Activated CD8-positive, alpha-beta memory T cell treated with anti-CD3 and anti-CD28 coated beads for 4 hours (primary cell): ENCODE measurements at places on chromosomes 4 and X.
A peak's percentile ranks its signal among the peaks of the same experiment; 100 is the strongest.

DNA sequence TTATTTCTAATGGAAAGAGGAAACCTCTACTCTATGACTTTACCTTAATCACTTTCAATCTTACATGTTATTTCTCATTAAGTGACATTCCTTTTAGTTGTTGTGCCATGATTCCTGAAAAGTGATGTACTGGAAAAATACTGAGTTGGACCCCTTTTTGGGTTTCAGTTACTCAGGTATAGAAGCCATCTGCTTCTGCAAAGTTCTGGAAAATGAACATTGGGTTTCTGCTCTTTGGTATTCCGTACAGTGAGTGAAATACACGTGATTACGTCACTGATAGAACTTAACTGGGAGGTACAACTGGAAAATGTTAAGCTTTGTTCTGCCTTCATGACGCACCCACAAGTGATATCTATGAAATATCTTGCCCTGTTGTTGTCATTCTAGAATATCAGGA lies 114.7 kb downstream of the MID1 start:
- no peak for DNase-seq

GRCh38 chrX:69565247-69565815 lies 50.6 kb upstream of the EDA start:
- DNase-seq, result no peak

- DNase-seq, result no peak
Measured at GRCh38 chr4:81260443-81261101, 45.5 kb upstream of the PRKG2 start.

DNA sequence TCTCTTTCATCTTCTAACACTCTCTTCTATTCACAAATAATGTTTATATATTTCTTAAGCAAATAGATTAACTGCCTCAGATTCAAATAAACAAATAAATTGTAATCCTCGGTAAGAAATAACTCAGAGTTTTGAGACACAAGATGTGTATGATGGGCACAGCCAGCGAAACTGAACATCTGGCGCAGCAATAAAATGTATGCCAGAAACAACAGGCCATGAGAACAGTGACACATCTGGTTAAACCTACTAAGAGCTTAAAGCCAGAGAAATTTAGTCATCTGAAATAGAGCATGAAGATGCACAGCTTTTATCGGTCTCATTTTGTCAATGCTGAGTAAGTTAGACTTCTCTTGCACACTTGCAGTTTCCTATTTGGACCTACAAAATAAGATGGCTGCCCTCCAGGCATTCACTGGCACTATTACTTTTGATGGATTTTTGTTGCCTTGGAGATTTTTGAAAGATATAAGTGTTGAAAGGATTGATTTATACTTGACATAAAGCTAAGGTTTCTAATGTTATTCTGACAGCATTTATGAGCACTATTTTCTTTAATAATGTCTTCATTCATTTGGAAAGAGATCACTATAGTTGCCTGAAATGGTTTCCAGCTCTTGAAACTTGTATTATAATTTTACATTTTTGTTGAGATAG lies 1444.0 kb downstream of the PCDH18 start:
- DNase-seq, result no peak

DNA sequence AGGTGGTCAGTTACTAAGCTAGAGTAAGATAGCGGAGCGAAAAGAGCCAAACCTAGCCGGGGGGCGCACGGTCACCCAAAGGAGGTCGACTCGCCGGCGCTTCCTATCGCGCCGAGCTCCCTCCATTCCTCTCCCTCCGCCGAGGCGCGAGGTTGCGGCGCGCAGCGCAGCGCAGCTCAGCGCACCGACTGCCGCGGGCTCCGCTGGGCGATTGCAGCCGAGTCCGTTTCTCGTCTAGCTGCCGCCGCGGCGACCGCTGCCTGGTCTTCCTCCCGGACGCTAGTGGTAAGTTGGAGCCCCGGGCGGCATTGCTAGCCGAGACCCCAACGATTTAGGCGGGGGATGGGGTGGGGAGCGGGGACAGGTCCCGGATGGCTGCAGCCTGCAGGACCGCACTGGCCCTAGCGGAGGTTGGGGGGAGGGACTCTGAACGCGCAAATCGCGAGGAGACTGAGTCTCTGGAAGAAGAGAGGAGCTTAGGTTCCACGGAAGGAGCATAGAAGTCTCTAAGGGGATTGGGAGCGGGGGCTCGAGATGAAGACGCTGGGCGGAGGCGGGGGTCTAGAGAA lies 573 bp downstream of the HTR2C start:
- DNase-seq, result no peak

GRCh38 chr4:163113921-163114713 lies 52.6 kb downstream of the NAF1 start:
- no peak for DNase-seq

- no peak for DNase-seq
Measured at GRCh38 chrX:477441-478012, 90.8 kb upstream of the PPP2R3B start.

DNA sequence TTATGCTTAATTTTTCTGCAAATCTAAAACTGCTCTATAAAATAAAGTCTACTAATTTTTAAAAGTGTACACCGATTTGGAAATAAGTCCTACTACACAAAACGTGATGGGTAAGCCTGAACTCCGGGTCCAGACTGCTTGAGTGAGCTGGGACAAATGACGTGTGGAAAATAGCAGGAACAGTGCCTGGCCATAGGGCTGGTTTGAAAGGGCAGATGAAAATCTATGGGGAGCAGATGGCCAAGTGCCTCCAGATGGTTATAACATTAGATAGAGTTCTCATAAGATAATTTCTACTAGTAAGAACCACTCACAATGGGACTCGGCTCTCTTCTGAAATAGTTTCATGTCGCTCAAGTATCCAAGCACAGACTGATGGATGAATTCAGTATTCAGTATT lies 52.5 kb downstream of the F11 start:
- DNase-seq, result no peak

DNA sequence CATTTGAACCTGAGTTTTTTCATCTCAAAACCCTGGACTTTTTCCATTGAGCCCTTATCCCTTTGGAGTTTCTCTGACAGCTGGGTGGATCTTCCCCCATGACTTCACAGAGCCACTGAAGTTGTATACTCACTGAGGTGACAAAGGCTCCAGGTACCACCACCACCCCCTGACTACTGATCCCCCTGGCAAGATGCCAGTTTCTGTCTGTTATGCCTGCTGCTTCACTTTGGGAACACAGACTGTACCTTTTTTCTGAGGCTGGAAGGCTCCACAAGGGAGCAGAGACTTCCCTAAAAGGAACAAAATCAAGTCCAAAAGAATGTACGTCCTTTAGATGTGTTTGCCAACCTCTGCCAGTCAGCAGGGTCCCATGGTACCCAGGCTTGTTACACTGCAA lies 160.3 kb upstream of the JADE1 start:
- no peak for DNase-seq

- no peak for DNase-seq
Measured at GRCh38 chr4:69881173-69881773, 21.3 kb upstream of the SULT1E1 start.

GRCh38 chr4:118850488-118851173 lies 14.7 kb upstream of the SEC24D start:
- peak; percentile 18 for DNase-seq

DNA sequence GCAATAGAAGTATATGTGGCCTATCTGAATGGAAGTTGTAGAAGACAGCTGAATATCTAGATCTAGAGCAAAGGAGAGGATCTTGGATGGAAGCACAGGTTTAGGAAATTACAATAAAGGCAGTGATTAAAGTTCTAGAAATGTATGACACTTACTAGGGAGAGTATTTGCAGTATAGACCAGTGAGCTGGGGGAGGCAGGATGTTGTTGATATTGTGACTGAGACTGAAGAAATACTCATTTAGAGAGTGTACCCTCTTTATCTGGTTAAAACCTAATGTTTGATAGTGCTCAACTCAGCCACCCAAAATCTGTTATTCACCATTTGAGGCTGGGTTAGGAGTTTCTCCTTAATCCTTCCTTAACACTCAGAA lies 439.5 kb downstream of the GRXCR1 start:
- no peak for DNase-seq

GRCh38 chr4:186201535-186202230 lies 10.3 kb downstream of the CYP4V2 start:
- no peak for DNase-seq

DNA sequence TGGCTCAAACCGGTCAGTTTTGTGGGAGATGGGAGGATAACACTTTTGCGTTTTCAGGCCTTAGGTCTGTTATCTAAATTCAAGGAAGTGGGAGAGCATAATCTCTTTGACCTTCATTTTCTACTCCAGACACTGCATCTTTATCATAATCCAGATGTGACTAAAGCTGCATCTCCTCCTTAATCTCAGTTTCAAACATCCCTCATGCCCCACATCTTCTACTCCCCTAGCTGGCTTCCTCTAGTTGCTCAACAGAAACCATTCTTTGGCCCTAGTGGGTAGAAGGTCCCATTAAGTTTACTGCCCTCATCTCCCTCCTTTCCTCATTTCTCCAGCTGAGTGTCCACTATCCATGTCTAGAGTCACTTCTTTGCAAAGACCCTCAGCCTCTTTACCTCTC lies 18.8 kb upstream of the RASL11B start:
- no peak for DNase-seq

GRCh38 chr4:137363496-137363895 lies 168.8 kb downstream of the PCDH18 start:
- no peak for DNase-seq

DNA sequence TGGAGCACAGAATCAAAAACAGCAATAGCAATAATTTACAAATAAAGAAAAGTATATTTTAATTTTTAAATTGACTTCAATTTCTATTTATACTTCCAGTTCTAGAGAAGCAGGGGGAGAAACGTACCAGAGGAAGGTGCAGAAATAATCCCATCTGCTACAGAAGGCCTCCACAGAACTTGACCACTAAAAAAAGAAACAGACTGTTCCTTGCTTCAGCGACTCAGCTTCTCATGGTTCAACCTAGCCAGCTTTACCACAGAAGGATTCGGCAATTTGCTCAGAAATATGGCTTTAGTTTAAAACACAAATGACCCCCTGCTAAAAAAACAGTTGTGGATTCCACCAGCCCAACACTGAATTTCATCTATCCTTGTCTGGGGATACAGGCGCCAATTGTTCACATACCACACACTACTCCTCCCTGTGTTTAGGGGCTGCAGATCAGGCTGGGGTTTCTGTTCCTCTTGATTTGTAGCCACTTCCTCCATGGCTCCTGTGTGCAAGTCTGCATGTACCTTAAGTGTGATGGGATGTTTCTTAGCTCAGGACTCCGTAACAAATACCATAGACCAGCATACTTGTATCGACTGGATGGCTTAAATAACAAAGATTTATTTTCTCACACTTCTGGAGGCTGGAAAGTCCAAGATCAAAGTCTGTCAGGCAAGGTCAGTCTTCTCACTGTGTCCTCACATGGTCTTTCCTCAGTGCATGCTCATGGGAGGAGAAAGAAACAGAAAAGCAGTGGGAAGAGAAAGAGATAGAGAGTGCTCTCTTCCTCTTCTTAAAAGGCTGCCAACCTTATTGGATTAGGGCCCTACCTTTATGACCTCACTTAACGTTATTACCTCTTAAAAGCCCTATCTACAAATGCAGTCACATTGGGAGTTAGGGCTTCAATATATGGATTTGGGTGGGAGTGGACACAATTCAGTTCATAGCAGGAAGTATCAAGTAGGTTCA lies 79.1 kb downstream of the AMOT start:
- DNase-seq, result no peak

GRCh38 chrX:95332530-95332929 lies 1352.1 kb upstream of the DIAPH2 start:
- DNase-seq, result no peak
